Stimulated activated CD8-positive, alpha-beta memory T cell treated with anti-CD3 and anti-CD28 coated beads, Interleukin-7, amount 100 ng/mL, for 4 hours (primary cell): ENCODE measurements at places on chromosomes 2 and 18.

DNA sequence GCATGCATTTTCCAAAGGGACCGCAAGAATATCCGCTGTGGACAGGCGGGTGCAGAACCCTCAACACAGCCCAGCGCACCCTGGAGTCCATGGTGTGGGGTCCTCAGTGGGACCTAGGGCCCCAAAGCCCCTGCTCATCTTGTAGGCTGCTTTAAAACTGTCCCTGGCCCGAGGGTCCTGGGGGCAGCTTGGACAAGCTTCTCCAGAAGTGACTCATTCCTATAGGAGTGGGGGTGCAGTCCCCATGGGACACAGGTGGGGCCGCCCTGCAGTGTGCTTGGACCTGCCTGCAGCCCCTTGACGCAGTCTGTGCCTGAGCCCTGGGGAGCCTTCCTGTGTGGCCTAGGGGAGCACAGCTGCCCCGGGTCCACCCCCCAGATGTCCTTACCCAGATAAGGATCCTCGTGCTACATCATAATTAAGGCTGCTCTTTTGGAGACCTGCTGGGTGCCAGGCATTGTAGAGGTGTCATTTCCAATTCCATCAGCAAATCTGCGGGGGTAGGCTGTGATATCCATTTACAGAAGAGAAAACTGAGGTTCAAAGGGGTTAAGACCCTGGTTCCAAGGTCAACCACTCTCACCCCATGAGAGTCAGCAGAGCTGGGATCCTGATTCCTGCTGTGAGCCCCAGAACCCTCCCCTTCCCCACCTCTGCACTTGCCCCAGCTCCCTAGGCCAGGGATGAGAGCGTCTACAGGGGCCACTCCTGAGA, 1.7 kb upstream of the HS6ST1 start:
- no peak for DNase-seq

- DNase-seq: no peak
Measured at GRCh38 chr2:40554665-40555294, 102.9 kb upstream of the SLC8A1 start.

GRCh38 chr2:60414495-60415138, 138.8 kb downstream of the BCL11A start:
- DNase-seq: no peak

DNA sequence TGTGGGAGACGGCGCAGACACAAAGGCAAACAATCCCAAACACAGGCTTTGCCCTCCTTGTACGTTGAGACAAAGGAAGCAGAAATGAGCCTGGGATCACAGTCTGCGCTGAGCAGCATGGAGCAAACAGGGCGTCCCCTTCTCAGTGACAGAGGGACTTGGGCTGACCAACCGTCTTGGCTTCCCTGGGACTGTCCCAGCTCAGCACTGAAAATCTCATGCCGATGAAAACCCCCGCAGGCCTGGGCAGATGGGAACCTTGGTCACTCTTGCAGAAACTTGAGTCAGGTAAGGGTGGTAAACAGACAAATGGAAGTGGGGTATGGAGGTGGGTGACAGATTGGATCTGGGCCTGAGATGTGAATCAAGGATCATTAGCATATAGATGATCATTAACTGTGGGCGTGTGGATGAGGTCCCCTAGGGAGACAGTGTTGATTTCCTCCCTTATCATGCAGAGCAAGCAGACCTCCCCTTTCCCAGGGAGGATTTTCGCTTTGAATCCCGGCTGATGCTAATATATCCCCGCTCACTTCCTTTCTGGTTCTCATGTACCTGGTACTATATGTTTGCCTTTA, 19.1 kb upstream of the SH3BP4 start:
- DNase-seq: no peak

DNA sequence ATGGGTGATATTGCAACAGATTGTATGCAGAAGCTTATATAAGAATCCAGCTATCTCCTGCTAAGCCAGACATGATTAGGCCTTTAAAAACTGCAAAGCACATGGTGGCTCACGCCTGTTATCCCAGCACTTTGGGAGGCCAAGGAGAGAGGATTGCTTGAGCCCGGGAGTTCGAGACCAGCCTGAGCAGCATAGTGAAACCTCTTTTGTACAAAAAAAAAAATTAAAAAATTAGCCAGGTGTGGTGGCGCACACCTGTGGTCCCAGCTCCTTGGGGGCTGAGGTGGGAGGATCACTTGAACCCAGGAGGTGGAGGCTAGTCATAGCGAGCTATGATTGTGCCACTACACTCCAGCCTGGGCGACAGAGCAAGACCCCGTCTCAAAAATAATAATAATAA, 204.6 kb downstream of the TNS1 start:
- no peak for DNase-seq
